GM23338 (cell line): ENCODE measurements at places on chromosomes 4 and X. TPM values are rescaled to one million over a fixed set of nuclear protein-coding genes. Genes with fewer than 3 reads are reported as not detected.

Gene PDGFC
- polyA plus RNA-seq = 1.3 and 1.8 TPM in 2 replicates

Gene TXLNG
- polyA plus RNA-seq = 35.3 and 45.3 TPM in 2 replicates

Gene CHRNA9
- polyA plus RNA-seq = 0.24 and 0.58 TPM in 2 replicates

Gene GIMD1
- not detected in 2 replicates for polyA plus RNA-seq

Gene CPZ
- 24.6 and 29.9 TPM in 2 replicates for polyA plus RNA-seq

Gene IL2RG
- polyA plus RNA-seq = 0.26 and 0.31 TPM in 2 replicates
